Endothelial cell (in vitro differentiated cells): ENCODE measurements at places on chromosomes 6 and 20.
A peak's percentile ranks its signal among the peaks of the same experiment; 100 is the strongest.

DNA sequence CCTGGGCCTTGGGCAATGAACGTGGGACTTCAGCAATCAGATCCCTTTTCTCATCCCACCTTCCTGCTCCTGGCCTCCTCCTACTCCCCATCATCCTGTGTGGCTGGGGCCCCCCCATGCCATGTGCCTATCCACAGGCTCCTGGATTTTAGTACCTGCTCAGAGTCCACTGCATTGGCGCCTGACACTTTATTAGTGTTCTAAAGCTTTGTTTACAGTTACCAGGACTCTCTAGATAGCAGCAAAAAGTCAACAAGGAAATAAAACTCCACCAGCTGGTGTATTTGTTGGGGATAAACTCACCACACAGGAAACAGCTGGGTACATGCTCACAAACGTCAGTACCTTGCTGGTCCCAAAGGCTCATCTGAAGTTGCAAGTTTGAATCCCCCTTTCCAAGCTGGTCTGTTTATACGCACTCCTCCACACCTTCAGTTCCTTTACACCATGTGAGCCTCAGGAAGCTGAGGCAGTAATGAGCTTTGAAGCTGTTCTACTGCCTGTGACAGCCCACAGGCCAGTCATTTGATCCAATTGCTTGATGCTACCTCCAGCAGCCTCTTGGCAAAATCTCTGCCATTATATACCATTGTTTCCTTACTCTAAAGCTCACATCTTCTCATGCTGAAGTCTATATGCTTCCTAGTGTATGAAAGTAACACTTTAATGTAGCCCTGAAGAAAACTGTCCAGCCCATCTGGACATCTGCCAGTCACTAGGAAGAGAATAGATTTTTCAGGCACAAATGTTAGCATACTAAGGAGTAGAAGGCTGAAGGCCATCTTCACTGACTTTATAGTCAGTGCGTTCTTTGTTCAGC is 76.6 kb downstream of the ANKEF1 start:
- DNase-seq, result no peak

- no peak for DNase-seq
These were observed 2.5 kb downstream of the DEFB132 start for GRCh38 chr20:259981-260380.

- DNase-seq, result no peak
These were observed 265.4 kb downstream of the RIMS1 start for GRCh38 chr6:72151742-72152141.

DNA sequence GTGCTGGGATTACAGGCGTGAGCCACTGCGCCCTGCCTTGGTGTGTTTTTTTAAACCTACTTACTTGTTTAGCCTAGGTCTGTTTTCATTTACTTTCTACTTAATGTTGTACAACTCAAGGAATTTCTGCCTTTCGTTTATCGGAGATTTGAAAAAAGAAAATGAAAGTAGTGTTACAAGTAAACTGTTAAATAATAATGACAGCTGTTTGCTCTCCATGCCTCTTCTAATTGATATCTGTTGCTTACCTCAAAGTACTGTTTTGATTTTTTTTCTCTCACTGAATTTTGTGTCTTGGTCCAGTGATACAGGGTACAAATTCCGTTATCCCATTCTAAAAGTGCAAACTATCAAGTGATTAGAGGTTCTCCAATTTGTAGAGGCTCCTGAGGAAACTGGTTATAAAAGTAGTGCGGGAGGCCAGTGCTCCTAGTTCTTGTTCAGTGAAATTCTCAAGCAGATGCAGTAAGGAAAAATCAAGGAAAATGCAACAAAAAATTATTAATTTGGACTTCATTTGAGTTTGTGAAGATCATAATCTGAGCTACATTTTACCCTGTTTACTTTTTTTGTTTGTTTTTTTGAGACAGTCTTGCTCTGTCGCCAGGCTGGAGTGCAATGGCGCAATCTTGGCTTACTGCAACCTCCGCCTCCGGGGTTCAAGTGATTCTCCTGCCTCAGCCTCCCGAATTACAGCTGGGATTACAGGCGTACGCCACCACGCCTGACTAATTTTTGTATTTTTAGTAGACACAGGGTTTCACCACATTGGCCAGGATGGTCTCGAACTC is 2.2 kb downstream of the UBR2 start:
- no peak for DNase-seq

DNA sequence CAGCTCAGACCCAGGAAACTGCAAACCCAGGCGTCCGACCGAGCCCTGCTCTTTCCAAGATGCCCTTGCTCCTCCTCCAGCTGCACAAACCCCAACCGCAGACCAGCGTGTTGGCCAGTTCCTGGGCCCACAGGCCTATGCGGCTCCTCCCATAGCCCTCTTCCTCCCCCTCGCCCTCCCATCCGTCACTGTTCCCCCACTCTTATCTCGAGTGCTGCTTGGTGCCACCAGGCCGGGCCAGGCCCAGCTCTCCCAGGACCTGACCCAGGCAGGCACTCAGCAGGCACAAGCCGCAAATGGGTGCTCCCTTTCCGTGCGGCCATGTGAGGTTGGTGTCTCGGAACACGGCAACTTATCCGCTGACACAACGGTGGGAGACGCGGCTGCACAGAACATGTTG is 28.6 kb downstream of the ADRM1 start:
- DNase-seq, result no peak

DNA sequence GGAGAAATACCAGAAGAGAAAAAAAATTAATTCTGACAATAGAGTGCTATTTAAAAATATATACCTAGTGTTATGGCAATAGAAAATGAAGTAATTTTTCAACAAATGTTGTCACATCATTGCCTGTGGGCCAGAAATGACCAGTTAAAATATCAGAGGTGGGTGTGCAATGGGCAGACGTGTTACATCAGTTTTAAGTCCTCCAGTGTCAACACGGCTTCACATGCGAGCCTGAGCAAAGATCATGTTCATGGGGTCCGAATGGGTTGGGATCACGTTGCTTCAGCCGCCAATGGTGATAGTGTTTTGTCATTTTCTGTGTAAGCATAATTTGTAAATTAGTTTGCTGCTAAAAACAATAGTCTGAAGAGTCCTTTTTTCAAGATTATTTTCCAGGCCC is 27.5 kb downstream of the TMEM200A start:
- DNase-seq, result no peak

GRCh38 chr20:52379723-52380336 is 188.3 kb upstream of the ZFP64 start:
- DNase-seq, result peak; percentile 55

DNA sequence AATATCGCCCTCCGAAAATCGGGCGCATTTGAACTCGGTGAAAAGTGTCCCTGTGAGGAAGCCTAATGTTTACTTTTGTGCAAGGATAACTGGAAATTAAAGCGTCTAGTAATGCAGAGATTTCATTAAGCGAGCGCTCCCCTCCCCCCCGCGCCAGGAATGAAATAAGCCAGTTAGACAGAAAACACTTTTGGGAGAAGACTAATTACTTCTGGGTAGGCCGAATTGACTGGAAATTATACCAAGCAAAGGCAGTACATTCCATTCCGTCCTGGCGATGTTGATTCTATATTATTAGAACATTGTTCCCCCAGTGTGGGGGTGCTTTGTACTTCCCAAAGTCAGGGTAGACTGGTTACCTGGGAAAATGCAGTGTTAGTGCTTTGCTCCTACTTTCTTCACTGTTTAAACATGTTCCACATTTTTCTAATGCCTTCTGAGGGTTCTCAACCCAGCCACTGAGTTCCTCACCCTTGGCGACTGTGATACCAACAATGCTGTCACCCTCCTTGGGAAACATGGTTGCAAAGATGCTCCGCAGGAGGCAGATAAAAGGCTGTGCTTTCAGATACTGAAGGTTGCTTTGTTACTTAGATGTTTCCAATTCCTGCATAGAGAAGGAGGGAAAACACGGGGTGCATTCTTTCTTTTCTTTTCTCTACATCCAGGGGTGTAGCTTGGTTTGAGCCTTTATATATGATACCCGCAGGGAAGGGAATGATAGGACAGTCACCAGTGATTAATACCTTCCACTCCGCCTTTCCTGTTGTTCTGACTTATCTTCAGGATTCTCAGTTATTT is 2.6 kb downstream of the GJA1 start:
- no peak for DNase-seq

DNA sequence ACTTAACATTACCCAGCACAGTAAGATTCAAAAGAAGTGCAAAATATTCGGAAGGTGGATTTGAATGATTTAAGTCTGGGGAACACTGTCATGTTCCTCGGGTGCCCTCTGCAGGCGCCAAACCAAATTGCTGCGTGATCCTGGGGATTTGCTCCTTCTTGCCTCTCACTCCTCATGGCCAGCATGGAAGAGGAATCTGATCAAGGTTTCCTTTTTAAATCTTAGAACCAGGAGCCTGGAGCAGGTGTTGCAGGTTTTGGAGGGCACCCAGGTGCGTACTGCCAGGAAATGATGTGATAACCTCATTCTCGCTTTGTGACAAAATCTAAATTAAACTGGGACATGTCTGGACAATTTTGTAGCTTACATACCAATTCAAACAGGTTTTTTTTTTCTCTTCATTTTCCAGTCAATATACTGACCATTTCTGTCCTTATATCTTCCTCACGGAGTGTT is 8.1 kb upstream of the PFDN4 start:
- peak; percentile 78 for DNase-seq

GRCh38 chr6:101912311-101912710 is 518.8 kb downstream of the GRIK2 start:
- DNase-seq, result no peak

DNA sequence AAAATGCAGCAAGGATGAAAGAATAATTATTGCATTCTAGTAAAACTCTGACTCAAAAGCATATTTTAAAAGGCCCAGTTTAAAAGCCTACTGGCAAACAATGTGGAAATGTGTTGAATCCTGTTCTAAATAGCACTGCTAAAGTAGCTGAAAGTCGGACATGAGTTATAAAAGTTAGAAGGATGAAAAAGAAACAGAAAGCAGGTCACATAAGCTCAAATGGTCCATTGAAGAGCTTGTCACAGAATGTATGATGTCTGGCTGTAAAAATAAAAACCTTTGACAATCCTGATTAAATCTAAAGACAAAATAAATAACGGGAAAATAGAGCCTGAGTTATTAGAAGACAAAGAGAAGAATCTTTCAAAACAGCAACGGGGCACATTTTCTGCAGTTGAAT is 218.6 kb upstream of the UFL1 start:
- no peak for DNase-seq

GRCh38 chr6:43865932-43866645 is 96.1 kb downstream of the VEGFA start:
- DNase-seq, result no peak

- no peak for DNase-seq
These were observed 245.8 kb downstream of the TTLL2 start for GRCh38 chr6:167570460-167571400.

DNA sequence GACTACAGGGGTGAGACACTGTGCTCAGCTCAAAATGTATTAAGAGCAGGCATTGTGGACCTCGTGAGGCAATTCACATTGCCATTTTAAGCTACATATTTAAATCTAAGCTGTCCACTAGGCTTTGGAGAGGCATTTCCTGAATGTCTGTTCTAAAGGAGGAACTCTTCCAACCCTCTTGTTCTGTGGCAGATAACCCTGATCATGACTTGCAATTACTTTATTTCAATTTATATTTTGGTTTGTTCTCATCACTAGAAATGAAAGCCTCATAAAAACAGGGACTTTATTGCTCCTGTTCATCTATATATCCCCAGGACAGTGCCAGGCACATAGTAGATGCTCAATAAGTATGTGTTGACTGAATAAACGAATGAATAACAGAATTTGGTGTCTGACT is 84.0 kb upstream of the SALL4 start:
- DNase-seq, result no peak

- DNase-seq, result no peak
These were observed 5.2 kb upstream of the IL17A start for GRCh38 chr6:52180787-52181558.

- no peak for DNase-seq
These were observed 20.7 kb upstream of the TLDC2 start for GRCh38 chr20:36855241-36855657.

GRCh38 chr6:11363881-11364576 is 131.6 kb upstream of the NEDD9 start:
- no peak for DNase-seq

GRCh38 chr20:5835321-5835821 is 85.2 kb downstream of the SHLD1 start:
- DNase-seq, result no peak

- DNase-seq, result no peak
These were observed 756 bp downstream of the MTG2 start for GRCh38 chr20:62183426-62184142.

DNA sequence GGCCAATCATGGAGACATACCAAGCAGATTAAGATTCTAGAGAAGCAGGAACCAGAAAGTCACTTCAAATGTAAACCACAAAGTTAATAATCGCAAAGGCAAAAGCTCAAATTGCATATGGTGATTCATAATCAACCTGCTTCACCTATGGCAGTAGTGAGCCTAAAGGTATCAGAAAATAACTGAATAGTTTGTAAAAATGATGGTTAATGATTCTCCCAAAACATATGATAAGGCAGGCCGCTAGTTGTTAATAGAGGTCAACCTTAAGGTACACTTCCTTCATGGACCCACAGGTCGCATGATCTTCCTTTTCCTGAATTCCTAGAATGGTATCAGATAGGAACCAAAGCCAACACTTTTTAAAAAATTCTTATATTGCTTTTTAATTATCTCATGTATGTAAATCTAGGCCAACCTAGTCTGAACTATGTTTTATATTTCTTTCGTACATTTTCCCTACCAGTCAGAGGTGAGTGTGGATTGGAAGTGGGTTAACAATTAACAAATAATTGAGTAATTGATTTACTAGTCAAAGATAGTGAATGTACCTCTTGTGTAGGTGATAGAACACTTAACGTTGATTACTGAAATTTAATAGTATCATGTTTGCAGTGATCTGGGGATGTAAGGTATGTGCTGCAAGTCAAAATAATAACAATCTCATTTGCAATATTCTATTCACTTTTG is 16.4 kb downstream of the TAAR2 start:
- DNase-seq, result no peak

- no peak for DNase-seq
These were observed 1.2 kb upstream of the MYCT1 start for GRCh38 chr6:152696522-152696921.

DNA sequence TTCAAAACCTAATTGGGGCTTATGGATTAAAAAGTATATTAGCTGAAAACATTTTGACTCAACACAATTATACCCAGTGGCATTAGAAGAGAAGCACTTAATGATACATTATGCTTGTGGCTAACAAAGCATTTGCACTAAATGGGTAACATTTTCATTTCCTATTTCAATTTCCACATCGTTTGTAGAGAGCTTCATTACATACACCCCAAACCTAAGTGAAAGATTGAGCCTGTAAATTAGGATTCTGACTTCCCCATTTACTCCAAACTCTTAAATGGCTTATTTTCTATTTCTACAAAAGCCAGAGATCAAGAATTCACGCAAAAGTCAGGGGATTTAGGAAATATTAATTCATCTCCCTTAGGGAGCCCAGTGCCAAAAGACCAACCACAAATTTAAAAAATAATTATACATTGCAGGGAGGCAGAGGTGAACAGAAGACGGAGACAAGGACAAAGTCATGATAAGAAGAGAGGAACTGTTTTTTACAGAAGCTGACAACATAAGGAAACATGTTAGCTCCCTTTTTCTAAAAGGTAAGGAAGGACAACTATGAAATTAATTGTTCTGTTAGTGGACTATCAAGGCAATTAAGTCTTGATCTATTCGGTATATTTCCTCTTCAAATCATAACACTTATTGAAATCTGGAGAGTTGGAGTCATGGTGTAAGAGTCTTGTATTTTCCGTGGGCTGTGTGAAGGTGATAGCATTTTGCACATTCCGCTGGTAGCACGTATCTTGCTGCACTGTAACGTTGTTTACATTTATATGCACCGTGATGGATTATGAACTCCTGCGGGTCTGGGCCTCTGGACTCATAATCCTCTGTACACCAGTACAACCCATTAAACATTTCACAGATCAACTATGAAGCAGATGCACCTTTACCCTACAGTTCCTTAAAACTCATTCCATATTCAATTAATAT is 24.8 kb upstream of the EZR start:
- no peak for DNase-seq

- no peak for DNase-seq
These were observed 51.1 kb downstream of the RCAN2 start for GRCh38 chr6:46440141-46440540.
